Stimulated activated CD4-positive, alpha-beta T cell treated with anti-CD3 and anti-CD28 coated beads, Interleukin-2, amount 100 ng/mL, for 4 hours (primary cell): ENCODE measurements at places on chromosomes 5 and 9.

DNA sequence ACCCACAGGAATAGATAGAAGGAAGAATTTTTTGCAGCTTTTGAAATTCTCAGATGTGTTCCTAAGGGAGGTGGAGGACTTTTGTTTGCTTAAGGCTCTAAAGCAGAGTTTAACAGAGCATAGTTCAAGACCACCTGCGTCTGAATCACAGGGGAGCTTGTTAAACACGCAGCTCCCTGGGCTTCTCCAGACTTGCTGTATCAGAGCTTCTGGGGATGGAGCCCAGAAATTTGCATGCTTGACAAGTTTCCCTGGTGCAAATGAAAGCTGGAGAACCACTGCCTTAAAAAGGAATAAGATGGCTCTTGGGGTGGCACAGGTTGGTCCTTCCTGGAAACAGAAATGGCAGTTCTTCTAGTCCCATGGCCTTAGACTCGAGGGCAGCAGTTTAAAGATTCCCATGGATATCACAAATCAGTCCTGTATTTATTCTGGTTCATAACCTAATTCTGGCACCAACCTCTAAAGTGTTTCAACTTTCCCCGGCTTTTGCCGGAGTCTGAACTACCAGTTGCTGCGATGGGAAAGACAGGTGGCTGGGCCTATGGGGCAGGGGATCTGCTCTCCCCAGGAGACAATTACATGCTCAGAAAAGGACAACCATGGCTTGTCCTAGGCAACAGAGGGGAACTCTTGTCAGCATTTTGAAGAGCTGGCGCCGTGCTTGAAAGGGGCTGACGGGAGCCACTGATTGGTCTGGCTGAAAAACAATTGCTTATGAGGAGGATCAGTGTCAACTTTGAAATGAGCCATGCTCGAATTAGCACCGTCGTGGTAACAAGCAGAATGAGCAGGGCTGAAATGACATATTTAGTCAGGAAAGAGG, 599.6 kb downstream of the CCDC171 start:
- no peak for DNase-seq

- DNase-seq, result no peak
These were observed 179.4 kb downstream of the CFAP90 start for GRCh38 chr5:7671381-7671993.

GRCh38 chr5:178454303-178454702, 135.9 kb downstream of the COL23A1 start:
- no peak for DNase-seq

DNA sequence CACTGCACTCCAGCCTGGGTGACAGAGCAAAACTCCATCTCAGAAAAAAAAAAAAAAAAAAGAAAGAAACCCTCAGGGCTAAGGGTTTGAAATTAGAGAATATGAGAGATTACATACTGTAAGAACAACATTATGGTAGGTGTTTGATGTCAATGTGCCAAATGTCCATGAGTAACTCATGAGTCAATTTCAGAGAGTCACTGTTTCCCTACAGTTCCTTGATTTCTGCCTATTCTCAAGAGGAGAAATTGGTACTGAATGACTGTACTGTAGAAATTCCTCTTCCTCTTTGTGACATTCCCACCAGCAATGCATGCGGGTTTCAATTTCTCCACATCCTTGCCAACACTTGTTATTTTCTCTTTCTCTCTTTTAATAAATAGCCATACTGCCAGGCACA, 35.2 kb downstream of the MARVELD2 start:
- no peak for DNase-seq

GRCh38 chr9:132638240-132638639, 31.5 kb downstream of the DDX31 start:
- DNase-seq, result no peak

DNA sequence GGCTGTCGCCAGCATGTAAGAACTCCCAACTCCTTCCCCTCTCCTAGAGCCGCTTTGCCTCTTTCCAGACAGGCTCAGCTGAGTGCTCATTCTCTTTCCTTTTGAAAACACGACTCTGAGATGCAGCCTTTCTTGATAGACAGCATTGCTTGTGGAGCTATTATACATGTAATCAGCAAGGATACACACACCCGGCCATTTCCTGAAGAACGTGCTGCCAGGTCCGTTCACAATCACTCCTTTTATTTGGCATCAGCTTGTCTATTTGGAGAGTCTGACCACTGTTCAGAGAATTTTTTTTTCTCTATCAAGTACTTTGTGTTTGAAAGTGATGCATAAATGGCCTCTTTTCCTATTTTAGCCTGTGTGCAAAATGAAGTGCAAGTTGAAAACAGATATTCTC, 328.7 kb downstream of the MARCHF11 start:
- DNase-seq, result no peak

DNA sequence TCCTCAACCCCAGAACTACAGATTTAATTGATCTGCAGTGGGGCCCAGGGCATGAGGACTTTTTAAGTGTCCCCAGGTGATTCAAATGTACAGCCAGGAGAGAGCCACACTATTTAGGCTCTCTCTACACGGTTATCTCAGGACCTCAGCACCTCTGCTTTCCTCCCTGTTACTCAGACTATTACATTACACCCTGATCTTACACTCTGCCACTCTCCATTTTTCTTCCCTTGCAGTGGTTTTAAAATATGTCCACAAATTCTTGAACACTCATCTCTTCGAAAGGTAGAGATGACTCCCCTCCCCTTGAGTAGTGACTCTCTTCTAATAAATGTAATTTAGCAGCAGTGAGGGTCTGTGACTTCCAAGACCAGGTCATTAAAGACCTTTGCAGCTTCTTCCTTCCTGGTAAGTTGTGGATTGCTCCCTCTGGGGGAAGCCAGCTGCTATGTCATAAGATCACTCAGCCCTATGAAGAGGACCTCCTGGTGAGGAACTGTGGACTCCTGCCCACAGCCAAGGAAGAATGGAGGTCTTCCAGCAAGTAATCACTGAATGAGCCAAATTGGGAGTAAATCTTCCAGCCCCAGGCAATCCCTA, 87.5 kb upstream of the SSBP2 start:
- DNase-seq, result no peak
